ENCODE measurements at places on chromosomes 4 and X. TPM values are rescaled to one million over a fixed set of nuclear protein-coding genes. Genes with fewer than 3 reads are reported as not detected.

DNA sequence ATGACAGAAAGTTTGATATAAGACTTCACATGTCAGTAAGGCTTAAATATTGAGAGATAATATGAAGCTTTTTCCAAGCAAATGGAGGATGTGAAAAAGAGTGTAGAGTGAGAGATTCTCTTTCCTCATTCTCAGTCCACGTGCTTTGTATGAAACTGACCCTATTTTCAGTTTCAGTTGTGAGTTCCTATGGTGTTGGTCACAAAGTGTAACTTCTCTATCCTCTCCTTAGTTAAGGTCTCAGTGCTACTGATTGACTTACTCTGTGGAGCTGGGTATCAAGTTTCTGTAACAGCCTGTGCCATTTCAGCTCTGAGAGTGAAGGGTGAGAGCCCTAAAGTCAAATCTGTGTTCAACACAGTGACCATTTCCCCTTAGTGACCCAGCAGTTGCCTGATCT lies 277.2 kb downstream of the EPHA5 start:
- DNase-seq, result no peak

DNA sequence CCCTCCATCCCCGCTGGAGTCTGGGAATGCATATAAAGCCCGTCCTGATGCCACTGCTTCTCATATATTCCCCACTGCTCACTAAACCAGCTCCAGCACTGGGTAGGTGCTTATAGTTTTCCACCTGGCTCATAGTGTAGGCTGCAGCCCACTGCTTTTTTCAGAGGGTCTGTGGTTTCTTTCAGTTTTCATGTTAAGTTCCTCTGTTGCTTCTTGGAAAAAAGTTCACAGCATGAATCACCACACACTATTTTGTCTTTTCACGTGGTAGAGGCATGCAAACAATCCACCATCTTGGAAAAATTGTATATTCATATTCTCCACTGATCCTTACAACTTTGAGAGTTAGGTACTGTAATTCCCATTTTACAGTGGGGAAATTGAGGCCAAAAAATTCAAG lies 39.4 kb downstream of the DCLK2 start:
- DNase-seq, result no peak

- no peak for DNase-seq
Measured at GRCh38 chr4:189050643-189051042, 890.0 kb upstream of the FRG1 start.

GRCh38 chr4:17058916-17059741 lies 160.7 kb upstream of the LDB2 start:
- peak; percentile 93 for DNase-seq

Gene CSN1S1
- total RNA-seq, result not detected

GRCh38 chr4:36243355-36244256 lies 708 bp downstream of the ARAP2 start:
- DNase-seq, result no peak

DNA sequence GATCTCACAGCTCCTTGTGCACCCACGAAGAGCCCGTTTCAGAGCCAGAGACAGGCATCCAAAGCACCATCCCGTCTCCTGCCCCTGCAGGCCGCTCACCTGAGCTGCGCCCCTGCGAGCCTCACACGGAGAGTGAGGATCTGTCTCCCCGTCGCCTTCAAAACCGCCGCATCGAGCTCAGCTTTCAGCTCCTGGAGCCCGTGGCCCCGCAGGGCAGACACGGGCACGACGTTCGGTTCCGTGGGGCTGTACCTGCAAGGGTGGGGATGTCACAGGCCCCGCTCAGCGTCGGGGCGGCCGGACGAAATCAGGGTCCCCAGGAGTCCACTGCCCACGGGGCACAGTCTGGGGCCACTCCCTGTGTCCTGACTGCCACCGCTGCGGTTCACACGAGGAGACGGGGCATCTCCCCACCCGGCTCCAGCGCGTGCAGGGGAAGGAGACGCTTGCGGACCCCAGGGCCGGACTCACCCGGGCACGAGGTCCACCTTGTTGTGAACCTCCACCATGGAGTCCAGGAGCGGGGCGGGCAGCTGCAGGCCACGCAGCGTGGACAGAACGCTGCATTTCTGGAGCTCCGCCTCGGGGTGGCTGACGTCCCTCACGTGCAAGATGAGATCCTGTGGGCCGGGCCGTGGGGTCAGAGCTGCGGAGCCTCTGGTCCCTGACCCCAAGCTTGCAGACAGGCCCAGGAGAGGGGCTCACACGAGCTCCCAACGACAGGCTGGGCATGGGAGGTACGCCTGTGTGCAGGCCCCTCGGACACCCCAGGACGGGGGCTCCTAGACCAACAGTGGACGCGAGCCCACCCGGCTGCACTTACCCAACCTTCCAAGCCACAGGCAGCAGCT lies 11.1 kb downstream of the GTPBP6 start:
- DNase-seq, result no peak

DNA sequence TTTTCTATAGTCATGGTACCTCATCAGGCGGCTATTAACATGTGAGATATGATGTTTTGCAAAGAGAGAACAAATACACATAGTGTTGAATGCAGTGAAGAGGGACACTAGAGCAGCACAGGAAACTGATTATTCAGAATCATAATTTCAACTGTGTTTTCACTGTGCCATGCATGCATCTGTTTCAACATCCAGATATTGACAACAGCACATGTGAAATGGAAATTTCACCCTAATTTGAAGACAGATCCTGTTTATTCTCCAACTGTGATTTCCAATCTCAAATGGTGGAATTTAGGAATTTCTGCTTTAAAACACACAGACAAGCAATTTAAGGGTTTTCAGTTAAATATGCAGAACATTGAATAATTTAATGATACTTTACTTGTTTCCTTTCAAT lies 288.6 kb downstream of the KCTD8 start:
- DNase-seq, result no peak

Gene ZNF185
- 4.7 TPM for total RNA-seq

Gene HEPH
- total RNA-seq, result 29.5 TPM

DNA sequence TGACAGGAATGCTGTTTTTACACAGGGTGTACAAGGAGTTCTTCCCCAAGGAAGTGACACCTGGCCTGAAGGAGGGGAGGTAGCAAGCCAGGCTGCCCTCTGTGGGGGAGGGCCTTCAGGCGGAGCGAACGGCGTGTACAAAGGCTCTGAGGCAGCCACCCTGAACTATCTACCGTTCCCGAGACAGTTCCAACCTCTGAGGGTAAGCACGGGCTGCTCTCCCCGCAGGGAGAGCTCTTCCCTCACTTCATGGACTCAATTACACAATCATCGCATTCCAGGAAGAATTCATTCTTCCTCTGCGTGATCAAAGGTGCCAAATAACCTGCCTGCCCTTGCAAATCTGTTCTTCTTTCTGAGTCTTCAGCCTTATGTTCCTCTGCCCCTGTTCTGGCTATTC lies 4.8 kb downstream of the ELK1 start:
- no peak for DNase-seq

Gene SUPT20HL1
- not detected for total RNA-seq

DNA sequence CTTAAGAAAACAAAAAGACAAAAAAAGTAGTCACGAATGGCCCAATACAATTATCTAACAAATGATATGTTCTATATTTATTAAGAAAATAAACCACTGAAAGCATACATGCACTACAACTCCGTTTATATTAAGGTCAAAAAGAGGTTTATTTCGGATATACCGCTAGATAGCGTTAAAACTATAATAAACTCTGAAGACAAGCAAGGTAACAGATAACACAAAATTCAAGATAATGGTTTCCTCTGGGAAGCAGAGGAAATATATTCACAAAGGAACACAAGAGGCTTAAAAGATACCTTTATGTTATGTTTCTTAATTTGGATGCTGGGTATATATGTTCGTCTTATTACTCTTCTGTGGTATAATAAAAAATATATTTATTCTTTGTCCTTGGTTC lies 4.7 kb upstream of the FAM200B start:
- no peak for DNase-seq

DNA sequence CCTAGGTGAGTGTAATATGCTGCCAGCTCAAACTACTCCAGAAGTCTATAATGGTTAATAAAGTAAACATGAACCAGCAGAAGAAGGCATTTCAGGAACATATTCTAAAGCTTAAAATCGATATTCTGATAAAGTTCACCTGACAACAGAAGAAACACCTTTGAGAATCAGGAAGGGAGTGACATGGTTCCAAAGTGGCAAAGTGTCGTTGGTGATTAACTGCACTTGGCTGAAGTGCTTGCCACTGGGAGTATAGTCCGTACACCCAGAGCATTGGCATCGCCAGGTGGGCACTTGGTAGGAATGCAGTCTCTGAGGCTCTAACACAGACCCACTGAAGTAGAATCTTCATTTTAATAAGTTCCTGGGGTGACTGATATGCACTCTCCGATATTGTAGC lies 76.0 kb upstream of the H2AZ1 start:
- DNase-seq, result no peak

DNA sequence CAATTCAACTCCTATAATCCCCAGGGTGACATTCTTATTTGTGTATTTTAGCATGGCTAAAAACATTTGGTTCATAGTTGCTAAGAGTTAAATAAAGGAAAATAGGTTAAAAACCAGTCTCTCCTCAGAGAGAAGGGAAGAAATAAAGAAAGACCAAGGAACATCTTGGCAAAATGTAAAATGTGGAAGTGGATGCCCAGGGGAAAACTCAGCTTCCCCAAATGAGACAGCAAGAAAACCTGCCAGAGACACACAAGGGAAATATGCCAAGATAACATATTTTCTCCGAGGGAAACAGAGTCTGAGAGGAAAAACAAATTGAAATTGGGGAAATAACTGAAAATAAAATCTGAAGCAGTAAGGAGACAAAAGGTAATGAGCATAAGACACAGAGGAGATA lies 1569.3 kb downstream of the PCDH18 start:
- DNase-seq, result no peak

DNA sequence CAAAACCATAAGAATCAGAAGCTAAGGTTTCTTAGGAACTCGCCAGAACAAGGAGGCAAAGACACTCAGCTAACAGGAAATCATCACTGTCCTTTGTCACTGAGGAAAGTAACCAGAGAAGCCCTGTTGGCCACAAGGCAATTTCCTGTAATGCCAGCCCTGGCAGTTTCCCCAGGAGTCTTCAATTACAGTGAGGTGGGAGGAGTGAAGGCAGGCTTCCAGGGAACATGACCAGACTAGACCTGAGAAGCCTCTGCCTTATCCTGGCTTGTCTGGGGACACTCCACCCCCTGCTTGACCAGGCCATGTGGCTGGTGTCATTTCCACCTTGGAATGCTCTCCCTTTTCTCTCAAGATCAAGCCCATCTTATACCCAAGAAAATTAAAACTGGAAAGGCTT lies 125.3 kb downstream of the COL4A6 start:
- peak; percentile 53 for DNase-seq

DNA sequence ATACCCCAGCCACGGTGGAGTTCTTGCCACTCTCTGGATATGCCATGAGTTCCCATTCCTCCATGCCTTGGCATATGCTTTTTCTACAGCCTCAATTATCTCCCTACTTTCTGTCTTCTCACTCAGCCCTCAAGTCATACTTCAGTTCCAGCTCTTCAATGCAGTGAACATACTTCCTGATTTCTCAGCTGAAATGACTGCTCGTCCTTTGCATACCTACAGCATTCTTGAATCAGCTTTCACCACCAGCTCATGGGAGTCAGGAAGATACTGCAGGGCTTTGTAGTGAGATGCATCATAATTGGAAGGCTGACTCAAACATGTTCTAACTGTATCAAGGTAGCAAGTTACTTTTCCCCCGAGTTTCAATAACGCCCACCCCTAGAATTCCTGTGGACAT lies 118.4 kb downstream of the APBB2 start:
- DNase-seq, result peak; percentile 19

GRCh38 chr4:104015680-104016079 lies 295.9 kb upstream of the TACR3 start:
- no peak for DNase-seq

DNA sequence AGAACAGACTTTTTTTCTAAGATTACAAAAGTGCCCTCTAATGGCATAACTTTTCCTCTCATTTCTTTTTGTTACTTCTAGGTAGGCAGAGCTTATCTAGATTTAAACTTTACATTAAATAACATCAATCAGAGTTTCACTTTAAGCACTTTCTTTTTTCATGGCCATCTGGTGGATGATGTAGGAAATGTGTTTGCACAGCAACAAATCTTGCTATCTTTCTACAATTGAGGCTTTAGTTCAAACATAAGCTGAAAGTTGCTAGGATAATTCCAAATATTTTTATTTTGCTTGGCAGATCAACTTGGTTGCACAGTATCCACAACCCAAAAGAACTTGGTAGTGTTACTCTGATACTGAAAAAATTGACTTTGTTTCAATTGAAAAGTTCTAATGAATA lies 22.0 kb downstream of the NDNF start:
- DNase-seq, result peak; percentile 27

DNA sequence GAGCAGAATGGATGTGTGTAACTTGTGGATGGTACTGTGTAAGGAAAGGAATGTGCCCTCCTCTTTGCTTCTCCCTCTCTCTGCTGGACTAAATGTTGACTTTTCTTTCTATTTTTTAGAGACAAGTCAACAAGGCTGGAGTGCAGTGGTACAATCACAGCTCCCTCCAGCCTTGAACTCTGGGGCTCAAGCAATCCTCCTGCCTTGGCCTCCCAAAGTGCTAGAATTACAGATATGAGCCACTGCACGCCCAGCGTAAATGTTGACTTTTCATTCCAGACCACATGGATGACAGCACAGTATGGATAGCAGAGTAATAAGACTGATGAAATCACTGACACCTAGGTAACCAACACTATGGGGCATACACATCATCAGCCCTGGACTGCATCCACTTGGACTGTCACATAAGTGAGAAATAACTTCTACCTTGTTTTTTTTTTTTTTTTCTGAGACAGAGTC lies 5.1 kb upstream of the RPS3A start:
- DNase-seq, result no peak

DNA sequence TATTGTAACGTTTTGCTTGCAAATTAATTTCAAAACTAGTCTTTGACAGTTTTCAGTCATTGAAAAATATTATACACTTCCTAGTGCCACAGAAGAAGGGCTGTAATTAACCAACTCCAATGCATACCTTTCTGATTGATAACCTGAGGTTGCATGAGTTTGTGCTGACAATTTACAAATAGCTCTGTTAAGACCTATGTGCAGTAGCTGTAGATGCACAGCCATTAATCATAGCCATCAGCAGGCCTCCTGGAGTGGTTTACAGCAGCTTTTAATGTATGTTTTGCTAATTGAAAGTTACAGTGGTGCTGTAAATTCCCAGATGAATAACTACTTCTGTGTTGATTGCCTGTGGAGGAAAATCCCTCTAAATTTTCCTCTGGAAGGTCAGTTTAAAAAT lies 758.1 kb downstream of the SH3BGRL start:
- no peak for DNase-seq

Gene FREM3
- not detected for total RNA-seq

DNA sequence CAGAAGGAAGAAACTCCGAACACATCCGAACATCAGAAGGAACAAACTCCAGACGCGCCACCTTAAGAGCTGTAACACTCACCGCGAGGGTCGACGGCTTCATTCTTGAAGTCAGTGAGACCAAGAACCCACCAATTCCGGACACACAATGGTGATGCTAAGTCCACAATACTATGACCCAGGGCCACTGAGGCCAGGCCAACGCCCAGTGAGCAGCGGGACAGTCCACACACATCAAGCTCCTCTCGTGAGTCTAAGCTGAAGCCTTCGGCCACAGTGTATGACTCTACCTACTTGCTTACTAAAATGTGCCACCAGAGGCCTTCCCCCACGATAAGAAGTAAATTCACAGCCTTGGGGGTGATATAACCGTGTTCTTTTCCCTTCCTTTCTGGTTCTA lies 10.2 kb upstream of the CDKN2AIP start:
- no peak for DNase-seq

GRCh38 chr4:87270144-87270543 lies 49.7 kb upstream of the KLHL8 start:
- peak; percentile 71 for DNase-seq

GRCh38 chrX:148269513-148269912 lies 230.9 kb upstream of the AFF2 start:
- DNase-seq, result no peak

GRCh38 chr4:169428376-169428775 lies 157.6 kb upstream of the SH3RF1 start:
- peak; percentile 27 for DNase-seq

Gene ZC4H2
- 7.5 TPM for total RNA-seq

Gene RTL3
- not detected for total RNA-seq

All from fibroblast of the aortic adventitia (primary cell).